ENCODE measurements at places on chromosomes 7 and 10.

DNA sequence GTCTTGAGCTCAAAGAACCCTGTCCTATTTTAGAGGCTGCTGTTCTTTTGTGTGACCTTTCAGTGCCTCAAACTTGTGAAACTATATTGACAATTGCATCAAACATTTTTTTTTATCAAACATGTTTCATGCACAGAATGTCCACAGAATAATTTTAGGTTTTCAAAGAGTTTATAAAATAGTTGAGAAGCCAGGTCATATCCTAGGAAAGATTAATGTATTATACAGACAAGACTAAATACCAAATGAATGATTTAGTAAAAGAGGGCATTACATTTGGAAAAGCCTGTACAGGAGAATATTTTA lies 67.0 kb downstream of the CDK6 start:
- no peak for DNase-seq

DNA sequence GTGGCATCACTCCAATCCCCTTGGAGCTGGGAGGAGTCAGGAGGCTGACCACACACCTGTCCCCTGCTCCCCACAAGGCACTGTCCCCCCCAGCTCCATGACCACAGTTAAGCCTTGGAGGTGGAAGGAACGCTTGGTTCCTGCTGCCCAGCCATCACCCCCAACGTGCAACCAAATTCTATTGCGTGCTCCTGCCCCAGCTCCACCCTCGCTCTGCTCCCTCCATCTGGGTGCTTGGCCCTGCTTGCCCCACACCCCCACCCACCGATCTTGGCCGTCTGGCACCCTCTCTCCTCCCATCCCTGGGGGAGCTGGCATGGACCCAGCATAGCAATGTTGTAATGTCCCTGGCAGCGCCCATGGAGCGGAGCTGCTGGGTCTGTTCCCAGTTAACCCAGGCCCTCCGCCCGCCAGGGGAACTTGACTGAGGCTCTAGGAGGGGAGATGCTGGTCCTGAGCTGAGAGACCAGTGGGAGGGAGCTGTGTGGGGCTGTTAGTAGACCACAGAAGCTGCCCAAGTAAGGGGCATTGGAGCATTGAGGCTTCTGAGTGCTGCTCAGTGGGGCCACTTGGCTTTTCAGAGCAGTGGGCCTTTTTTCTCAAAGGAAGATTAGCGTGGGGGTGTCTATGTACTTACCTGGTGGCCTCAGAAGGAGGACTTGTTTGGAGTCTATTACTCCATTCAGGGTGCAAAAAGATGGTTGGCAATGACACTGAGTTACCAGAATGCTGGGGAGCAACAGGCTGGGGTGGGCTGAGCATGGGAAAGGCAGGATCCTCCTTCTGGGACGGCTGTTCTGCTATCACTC lies 1.1 kb downstream of the EPHB6 start:
- no peak for DNase-seq

GRCh38 chr7:95660023-95660434 lies 63.7 kb upstream of the PDK4 start:
- DNase-seq, result no peak

GRCh38 chr10:75425291-75426079 lies 5.9 kb upstream of the LRMDA start:
- DNase-seq, result no peak

DNA sequence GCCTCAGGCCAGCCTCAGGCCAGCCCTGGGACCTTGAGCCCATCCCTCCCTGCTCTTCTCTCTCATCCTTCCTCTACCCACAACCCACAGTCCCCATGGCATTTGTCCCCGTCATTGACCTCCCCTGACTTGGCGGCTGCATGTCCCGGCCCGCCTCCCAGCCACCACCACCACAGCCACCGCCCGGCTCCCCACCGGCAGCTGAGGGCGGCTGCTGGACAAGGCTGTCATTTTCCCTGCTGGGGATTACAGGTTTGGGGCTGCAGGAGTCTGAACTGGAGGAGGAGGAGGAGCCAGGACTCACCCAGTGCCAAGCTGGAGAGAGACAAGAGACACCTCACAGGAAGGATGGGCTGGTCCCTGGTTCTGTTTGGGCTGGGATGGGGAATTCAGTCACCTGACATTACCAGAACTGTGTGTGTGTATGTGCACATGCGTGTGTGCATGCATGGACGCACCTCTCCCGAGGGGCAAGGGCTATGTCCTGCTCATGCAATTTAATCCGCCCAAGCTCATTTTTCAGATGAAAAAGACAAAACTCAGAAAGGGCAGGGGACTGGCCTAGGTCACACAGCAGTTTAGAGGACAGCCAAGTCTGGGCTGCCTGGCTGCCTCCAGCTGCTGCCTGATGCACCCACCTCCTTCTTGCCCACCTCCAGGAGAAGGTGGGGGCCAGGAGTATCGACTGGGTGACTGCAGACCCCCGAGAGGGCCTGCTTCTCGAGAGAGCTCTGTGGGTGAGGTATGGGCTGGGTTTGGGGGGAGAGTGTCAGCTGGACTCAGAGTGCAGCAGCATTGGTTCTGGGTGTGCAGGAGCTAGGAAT lies 113.1 kb downstream of the ZMIZ1 start:
- DNase-seq, result no peak

DNA sequence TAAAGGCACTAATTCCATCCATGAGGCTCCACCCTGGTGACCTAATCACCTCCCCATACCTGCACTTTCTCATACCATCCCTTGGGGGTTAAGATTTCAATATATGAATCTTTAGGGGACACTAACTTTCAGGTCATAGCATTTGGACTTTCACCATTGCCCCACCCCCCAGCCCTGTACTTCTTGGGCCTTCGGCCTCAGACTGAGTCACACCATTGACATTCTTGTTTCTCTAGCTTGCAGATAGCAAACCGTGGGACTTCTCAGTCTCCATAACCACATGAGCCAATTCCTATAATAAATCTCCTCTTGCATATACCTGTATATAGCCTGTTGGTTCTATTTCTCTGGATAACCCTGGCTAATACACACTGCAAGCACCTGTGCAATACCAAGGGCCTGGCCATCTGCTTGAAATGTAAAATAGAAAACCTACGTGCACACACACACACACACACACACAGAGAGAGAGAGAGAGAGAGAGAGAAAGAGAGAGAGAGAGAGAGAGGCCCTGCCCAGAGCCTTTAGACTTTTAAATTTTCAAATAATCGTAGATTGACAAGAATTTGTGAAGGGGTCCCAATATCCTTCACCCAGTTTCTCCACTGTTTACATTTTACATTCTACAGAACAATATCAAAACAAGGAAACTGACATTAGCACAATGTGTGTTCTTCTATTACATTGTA lies 25.3 kb downstream of the ANXA8 start:
- DNase-seq, result peak; percentile 27

DNA sequence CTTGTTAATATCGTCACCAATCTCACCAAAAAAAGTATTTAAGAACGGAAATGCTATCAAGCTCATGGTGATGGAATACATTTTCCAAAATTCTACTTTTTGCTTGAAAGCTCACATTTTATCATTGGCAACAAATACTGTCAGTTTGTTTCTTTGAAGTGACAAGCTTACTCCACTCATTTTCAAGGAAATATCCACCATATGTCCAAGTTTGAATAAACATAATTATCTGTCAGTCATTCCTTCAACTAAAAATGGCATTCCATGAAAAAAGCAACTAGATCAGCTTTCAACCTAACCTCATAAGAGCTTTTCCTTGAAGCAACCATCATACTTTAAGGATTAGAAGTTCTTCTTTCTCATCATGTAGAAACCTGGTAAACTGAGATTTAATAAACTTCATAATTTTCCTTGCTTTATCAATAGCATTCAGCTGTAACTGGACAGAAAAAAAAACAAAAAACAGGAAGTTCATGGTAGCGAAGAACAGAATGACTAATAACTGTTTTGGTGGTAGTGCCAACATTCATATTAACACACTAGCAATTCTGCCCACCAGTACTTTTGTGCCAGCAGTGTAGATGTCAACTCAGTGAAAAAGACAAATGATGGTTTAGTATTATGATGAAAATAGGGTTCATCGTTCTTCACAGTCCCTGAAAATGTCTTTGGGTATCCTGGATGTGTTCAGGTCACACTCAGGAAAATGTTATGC lies 764.9 kb downstream of the GRM8 start:
- DNase-seq, result no peak

- no peak for DNase-seq
These were observed 58.8 kb downstream of the PARP12 start for GRCh38 chr7:140003913-140004382.
